Hematopoietic multipotent progenitor cell treated with erythropoietin and hydrocortisone succinate and interleukin-3 and kit ligand, for 4 days (in vitro differentiated cells): ENCODE measurements at places on chromosomes 16 and 17.

DNA sequence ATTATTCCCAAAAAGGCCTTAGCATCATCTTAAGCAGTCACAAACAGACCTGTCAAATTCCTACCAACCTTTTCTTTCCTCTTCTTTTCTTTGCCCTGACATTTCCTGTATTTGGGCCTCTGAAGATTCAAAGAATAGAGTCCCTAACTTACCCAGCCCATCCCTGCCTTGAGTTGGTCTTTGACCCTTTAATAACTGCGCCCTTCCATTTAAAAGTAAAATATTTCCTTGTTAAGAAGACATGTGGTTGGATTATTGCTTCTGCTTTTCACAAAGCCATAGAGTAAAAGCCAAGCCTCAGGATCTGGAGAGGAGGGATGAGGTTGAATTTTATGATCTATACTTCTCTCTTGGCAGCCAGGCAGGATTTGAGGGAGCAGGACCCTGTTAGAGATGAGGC lies 13.2 kb upstream of the CCL23 start:
- no peak for DNase-seq

- DNase-seq = no peak
Measured at GRCh38 chr16:79411357-79411756, 189.2 kb downstream of the MAF start.

DNA sequence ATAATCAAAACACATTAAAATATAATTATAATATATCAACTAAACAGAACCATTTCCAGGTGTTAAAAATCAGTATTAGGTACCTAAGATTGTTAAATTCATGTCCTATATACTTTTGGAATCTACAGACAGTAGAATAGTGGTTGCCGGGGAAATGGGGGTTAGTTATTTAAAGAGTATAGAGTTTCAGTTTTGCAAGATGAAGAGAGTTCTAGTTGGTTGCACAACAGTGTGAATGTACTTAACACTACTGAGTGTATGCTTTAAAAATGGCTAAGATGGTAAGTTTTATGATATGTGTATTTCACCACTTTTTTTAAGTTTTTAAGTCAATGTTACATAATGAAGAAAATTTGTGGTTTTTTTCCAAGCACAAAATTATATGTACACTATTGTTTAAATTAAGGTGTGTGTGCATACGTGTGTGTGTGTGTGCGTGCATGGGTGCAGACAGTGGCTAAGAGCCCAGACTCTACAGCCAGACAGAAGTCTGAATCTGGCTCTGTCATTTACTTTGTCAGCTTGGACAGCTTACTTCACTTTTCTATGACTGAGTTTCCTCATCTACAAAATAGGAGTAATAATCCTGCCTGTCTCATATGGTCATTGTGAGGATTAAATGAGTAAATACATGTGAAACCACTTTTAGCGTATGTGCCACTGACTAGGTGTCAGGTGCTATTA lies 25.3 kb upstream of the PHAF1 start:
- peak; percentile 43 for DNase-seq

- peak; percentile 71 for DNase-seq
Measured at GRCh38 chr17:45740553-45741330, 43.4 kb upstream of the CRHR1 start.

DNA sequence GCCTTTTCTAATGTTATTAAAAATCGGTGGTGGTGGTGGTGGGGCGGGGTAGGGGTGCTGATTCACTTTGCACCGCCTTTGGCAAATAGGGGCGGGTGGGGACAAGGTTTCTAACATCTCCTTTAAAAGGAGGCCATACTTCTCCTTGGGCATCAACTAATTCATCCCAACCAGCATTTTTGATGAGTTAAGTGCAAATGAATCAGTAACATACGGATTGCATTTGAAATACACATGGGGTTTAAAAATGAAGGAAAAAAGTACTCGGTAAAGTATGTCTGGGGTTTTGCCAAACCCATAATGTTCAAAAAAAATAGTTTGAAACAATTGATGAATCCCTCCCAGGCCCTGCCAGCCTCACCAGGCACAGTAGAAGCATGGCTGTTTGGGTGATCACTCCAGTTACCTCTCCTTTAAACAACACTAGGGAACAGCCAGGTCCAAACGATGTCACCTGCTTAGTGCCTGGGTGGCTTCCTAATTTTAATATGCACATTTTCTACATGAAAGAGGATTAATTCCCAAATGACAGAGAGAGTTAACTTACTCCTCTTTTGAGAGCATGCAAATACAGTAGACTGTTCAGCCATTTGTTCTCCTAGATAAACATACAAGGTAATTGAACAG lies 107.2 kb downstream of the ANKFN1 start:
- no peak for DNase-seq

DNA sequence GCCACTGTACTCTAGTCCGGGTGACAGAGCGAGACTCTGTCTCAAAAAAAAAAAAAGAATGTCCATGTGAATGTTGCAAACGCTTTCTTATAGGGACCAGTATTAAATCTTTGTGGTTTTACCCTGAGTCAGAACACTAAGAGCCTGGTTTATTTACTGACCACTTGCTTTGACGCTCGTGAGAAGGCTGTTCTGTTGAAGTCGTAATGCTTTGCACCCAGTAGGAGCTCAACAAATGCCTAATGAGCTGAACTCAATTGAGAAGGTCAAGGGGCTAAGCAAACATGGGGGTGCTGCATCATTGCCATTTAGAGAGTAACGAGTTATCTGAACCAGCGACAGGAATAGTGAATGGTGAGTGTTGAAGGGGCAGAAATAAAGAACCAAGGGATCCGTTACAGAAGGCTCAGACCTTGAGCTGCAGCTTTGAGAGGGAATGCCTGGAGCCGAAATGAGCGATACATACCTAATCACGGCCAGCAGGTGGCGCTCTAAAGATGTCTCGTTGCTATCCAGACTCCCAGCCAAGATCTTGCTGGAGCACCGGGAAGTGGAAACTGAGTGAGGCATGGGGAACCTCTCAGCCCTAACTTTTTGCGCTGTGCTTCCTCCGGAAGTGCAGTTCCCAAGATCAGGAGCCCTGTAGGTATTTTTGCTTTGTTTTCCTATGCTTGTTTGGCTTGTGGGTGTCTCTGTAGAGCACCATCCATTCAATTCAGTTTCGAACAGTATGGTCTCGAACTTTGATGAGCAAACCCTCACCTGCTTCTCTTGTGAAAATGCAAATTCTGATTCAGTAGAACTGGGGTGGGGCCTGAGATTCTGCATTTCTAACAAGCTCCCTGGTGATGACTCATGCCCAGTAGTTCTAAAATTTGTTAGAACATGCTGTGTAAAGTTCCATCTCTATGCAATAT lies 12.6 kb upstream of the RNF222 start:
- peak; percentile 92 for DNase-seq

DNA sequence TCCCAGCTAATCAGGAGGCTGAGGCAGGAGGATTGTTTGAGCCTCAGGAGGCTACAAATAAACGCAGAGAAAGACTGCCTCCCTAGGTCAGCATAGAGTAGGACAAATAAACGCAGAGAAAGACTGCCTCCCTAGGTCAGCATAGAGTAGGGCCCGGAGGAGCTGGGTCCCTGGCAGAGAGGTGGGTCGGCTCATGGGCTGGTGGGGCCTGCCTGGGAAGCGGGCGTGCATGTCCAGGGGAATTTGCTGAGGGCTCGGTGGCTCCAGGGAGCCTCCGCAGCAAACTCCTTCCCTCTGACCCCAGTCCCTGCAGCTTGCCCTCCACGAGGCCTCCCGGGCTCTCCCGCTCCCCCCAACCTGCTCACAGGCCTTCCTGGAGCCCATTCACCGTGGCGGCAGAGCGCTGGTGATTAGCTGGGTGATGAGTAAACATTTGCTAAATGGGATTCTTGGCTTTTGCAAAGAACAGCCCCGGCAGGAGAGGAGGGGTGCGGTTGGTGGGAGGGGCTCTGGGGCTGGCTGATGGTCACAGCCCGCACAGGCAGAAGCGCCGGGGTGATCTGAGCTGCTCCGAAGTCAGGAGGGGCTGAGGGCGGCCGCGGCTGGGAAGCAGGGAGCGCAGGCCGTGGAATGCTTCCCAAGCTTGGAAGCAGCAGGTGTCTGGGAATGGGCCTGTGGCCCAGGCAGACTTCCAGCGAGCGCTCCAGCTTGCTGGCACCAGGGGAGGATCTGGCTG lies 93.1 kb downstream of the RTN4RL1 start:
- no peak for DNase-seq

GRCh38 chr16:17412221-17412620 lies 58.5 kb downstream of the XYLT1 start:
- no peak for DNase-seq

GRCh38 chr17:17732444-17732843 lies 51.2 kb downstream of the RAI1 start:
- no peak for DNase-seq

GRCh38 chr17:9763643-9764042 lies 27.7 kb downstream of the DHRS7C start:
- no peak for DNase-seq

DNA sequence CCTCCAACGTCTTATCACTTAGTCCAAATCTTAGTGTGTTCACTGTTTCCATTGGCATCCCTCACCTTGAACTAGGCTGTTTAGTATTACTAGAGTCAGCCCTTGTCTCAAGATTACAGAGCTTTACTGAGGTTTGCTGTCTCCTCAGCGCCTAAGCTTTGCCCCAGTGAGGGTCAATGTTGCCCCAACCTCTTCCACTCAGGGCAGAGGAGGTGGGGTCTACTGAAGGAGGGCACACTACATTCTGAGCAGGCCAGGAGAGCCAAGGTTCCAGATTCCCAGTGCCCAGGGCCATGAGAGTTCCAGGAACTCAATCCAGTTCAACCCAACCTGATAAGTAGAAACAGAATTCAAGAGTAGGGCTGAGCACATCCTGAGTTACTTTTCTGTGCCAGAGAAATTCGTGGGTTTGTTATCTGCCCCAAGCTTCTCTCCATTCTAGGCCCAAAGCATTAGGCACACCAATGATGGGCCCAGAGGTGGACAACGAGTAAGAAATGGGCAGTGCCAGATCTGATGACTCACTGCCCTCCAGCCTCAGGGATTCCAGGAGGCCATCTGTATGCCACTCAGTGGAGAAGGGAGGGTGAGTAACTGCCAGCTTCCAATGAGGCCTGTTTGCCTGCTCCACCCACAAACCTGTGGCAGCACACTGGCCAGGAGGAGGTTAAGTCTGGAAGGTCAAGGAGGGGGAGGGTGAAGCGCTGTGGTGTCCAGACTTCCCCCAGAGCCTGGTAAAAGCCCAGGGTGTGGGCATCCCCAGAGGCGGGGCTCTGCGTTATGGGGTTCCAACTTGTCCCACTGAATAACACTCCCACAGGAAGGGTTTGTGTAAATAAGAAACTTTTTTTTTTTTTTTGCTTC lies 8.2 kb downstream of the TUBG2 start:
- DNase-seq = peak; percentile 65

- DNase-seq = peak; percentile 62
Measured at GRCh38 chr17:67390646-67391361, 13.7 kb downstream of the PITPNC1 start.

DNA sequence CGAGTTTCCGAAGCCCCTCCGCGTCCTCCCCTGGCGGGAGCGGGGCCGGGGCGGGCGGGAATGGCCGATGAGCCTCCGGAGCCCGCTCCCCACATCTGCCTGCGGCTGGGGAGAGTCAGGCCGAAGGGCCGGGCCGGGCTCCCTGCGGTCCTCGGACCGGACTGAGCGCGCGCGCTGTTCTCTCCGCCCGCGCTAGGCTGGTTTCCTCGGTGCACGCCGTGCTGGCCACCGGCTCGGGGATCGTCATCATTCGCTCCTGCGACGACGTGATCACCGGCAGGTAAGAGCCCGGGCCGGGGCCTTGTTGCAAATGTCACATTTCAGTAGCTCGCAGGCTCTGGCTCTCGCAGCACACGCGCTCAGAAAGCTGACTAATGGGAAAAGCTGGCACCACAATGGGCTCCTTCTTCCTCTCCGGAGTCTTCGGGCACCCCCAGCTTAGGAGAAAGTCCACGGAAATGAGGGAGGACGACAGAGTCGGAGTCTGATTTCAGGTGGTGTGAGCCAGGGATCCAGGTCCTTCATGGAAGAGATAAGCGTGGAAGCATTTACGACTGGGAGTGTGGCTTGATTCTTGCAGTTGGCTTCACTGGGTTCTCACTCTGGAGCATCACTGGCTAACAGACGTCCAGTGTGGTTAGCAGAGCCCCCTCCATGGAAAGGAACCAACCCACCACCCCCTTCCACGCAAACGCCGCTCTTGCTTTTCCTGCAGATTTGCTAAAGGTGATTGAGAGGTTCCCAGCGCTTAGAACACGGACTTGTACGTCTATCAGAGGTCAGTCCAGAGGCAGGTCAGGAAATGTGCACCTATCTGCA lies 715 bp downstream of the TLCD3A start:
- DNase-seq = peak; percentile 57

GRCh38 chr17:33642002-33642401 lies 348.9 kb upstream of the ASIC2 start:
- peak; percentile 19 for DNase-seq

GRCh38 chr16:969508-970385 lies 1.0 kb downstream of the LMF1 start:
- peak; percentile 45 for DNase-seq

DNA sequence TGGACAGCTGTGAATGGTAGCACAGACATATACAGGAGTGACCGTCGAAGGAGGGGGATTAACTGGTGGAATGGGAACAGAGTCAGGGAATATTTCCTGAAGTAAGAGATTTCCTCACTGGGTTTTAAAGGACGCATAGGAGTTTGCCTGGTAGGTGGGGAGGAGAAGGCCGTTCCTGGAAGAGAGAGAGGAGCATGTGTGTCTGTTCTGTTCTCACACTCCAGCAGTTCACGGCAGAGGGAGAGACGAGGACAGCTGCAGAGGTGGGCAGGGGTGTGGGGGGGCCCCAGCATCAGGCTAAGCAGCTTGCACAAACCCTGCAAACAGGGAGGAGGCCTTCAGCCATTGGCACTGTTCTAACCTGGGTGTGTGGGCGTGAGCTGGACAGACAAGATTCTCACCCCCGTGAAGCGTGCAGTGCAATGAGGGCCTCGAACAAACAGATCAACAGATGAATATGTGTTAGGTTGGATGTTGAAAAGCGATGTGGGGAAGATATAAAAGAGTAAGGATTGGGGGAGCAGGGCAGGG lies 85.3 kb upstream of the GSE1 start:
- DNase-seq = no peak

DNA sequence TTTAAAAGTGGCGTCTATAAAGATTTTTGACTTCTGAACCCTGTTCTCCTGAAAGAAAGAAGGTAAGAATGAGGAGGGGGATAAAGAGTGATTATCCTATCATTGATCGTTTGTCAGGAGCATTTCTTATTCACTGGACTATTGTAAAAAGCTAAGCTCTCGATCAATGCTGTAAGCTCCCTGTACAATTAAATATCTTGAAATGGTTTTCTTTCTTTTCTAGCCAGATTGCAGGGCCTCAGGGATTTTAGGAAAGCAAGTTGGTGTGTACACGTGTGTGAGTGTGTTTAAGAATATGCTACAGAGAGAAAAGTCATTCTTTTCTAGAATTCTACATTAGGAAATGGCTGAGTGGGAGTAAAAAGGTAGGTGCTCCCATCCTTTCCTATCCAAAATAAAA lies 154.5 kb downstream of the AATF start:
- DNase-seq = no peak

DNA sequence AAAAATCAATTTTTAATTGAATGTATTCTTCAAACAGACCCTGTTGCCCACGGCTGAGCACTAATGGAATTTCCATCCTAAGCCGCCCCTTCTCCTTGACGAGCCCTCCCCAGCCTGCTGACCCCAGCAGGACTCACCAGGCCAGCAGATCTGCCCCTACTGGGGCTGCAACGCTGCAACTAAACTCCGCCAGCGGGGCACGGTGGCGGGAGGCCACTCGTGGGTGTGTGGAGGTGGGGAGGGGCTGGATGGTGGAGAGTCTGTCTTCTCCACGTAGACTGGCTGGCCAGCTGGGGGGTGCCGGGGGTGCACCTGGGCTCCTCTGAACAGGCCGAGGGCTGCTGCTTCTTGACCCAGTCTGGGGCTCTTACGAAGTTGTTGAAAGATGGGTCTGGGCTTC lies 67.8 kb downstream of the ENGASE start:
- DNase-seq = no peak
